NCI-H1417 treated with DMSO at 0.1 percent for 48 hours (cell line): ENCODE measurements at places on chromosomes 2 and 18.

- DNase-seq: peak; percentile 16
Observed at GRCh38 chr18:46148810-46149209, 44.6 kb downstream of the HAUS1 start.

GRCh38 chr2:70381235-70381634 is 79.4 kb upstream of the FAM136A start:
- DNase-seq: no peak

DNA sequence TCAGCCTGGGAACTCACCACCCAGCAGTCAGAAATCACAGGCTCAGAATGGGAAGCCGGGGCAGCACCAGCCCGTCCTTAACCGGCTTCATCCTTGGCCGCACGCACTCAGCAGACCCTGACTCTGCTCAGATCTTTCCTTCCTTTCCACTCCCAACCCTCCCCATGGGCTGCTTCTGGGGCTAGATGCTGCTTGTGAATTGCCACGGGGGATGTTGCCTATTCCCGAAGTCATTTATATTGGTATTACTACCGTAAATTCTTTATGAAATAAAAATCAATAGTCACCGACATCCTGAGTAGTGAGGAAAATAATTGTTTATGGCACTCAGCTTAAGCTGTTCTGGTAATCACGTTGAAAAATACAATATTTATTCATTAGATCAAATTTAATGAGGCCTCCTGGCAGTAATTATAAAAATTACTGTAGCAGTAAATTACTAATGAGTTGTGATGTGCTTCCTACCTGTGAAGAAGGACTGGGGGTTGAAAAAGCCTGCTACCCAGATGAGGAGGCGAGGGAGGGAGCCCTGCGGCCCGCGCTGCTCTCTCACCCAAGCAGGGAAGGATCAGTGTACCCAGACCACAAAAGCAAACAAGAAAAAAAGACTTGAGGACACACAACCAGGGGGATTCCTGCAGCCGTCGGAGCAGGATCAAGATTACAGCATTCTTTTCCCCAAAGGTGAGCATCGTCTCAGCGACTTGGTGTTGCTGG is 31.5 kb downstream of the CDCA7 start:
- no peak for DNase-seq

DNA sequence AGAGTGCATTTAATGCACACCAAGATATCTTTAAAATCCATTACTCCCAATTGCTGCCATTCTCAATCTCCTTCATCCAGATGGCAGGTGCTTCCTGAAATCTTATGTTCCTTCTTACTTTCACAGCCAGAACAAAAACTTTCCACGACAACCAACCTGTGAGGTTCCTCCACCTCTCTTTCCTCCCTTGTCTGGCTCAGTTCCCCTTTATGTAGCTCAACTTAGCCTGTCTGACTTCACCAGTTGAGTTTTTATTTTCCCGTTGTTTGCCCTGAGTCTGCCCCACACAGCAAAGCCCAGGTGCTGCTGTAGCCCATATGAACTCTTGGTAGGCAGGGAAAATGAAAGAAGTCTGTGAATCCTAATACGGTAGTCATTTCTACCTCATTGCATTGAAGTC is 112.5 kb downstream of the MREG start:
- no peak for DNase-seq

GRCh38 chr18:79586436-79587225 is 93.0 kb upstream of the CTDP1 start:
- DNase-seq: no peak

- no peak for DNase-seq
Observed at GRCh38 chr2:8494589-8494988, 187.3 kb upstream of the ID2 start.

GRCh38 chr2:64957109-64957903 is 31.9 kb upstream of the SLC1A4 start:
- DNase-seq: no peak

DNA sequence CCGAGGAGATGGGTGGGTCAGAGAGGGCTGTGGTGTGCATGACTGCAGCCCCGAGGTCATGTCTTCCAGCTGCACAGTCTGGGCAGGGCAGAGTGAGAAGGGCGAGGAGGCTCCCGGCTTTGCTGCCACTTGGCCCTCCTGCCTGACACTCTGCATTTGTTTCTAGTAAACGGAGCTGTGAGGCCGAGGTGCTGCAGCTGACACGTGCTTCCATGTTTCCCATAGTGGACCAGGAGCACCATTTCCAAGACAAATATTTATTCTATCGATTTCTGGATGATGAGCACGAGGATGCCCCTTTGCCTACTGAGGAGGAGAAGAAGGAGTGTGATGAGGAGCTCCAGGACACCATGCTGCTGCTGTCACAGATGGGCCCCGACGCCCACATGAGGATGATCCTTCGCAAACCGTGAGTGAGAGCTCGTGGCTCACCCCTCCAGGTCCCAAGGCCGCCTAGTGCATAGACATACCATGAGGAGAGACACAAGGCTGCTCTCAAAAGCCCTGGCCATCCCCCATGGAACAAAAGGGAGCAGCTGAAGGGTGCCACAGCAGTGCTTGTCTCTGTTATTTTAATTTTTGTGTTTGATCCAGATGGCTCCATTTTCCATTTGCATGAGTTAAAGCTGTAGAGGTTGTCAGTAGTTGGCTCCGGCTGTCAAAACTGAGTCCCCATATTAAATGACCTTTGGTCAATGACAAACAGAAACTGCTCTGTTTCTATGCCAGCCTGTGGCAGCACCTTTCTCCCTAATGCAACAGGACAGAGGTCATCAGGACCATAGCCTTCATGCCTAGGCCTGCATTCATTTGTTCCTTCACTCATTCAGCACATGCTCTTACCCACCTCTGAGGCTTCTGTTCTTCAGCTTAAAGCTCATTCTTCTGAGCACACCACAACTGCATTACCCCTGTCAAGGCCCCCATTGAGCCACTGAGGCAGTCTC is 108.3 kb upstream of the MAP3K20 start:
- DNase-seq: no peak

GRCh38 chr2:184155791-184156190 is 442.5 kb upstream of the ZNF804A start:
- DNase-seq: no peak

DNA sequence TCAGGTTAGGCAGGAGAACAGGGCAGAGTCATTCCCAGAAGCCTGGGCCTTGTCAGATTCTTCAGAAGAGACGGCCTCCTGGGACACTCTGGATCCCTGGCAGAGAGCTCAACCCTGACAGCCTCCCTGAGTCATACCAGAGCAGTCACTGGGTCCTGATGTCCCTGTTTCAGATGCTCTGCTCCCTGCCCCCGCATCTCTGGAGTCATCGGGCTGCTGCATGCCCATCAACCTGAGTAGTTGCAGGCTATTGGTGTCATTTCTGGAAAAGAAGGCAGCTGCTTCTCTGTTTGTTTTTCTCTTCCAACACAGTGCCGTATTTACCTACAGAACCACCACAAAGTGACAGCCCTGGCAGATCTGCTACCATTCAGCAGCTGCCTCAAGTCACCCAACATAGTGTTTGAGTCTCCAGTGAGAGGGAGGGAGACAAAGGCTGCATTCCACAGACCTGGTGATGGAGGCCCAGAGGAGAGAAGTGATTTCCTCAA is 145.1 kb downstream of the B3GNT2 start:
- peak; percentile 33 for DNase-seq

- peak; percentile 93 for DNase-seq
Observed at GRCh38 chr2:40242315-40242714, 209.6 kb downstream of the SLC8A1 start.

DNA sequence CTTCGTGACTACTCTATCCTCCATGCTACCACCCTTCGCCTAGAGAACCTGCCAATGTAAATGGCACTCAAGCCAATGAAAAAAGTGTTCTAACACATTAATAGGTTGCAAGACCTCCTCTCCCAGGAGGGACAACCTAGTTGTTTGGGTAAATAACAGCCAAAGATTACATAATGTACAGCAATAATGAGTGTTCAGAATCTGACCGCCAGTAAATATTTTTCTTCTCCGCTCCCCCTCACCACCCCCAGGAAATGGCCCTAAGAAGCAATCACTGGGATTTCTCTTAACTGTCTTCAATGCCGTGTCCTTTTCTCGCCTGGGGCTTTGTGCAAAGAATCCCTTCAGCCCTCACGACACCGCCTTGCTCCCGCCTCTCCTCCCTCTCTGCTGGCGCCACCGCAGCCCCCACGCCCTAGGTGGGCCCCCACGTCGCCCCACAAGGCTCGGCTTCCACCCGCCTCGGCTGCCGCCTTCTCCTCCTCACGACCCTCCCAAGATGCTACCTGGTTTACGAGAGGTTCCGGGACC is 458 bp downstream of the HYCC2 start:
- DNase-seq: no peak

- DNase-seq: no peak
Observed at GRCh38 chr2:121818546-121818945, 63.1 kb downstream of the TSN start.

DNA sequence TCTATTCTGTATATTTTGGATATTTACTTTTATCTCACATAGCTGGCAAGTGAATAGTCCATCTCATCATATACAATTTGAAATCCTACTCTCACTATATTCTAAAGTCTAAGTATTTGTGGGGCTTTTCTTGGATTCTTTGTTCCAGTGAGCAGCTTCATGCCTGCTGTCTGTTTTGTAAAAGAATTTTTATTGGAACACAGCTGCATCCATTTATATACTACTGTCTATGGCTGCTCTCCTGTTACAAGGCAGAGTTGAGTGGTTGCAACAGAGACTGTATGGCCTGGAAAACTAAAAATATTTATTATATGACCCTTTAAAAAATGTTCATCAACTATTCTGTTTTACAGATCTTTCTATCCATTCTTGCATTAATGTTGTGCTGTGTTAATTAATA is 193.3 kb upstream of the KLHL14 start:
- DNase-seq: no peak

DNA sequence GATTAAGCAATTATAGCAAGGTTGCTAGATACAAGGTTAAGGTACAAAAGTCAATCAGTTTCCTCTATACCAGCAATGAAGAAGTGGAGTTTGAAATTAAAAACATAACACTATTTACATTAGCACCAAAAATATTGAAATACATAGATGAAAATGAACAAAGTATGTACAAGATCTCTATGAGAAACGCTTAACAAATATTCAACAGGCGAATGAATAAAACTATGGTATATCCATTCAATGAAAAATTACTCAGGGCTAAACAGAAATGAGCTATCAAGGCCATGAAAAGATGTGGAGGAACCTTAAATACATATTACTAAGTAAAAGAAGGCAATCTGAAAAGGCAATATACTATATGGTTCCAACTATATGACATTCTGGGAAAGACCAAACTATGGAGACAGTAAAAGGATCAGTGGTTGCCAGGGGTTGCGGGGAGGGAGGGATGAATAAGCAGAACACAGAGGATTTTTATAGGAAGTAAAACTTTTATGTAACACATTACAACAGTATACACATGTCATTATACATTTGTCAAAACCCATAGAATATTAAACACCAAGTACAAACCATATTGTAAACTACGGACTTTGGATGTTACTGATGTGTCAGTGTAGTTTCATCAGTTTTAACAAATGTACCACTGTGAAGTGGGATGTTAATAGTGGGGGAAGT is 62.1 kb downstream of the RMDN2 start:
- no peak for DNase-seq

DNA sequence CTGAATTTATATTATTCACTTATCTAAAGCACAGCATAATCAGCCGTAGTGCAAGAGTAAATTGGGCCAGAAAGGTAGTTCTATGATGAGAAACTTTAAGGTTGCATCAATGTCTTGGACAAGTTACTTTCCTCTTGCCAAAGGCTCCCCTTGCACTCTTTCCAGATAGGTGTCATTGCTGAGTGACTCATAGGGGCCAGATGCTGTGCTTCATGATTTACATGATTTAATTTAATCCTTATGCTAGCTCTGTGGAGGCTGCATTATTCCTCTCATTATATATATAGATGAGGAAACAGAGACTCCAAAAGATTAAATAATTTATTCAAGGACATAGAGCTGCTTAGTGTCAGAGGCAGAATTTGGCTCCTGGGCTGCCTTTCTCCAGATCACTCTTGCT is 5.0 kb downstream of the CFAP221 start:
- DNase-seq: no peak

DNA sequence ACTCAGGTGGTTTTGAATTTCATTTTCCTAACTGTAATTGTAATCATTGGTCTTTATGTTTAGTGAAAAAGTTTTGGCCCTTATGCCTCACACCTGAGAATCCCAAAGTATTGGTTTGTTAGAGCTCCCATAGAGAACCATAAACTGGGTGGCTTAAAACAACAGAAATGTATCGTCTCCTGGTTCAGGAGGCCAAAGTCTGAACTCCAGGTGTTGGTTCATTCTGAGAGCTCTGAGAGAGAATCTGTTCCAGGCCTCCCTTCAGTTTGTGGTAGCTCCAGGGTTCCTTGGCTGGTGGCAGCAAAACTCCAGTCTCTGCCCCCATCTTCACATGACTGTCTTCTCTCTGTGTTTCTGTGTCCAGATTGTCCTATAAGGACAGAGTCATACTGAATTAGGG is 11.0 kb downstream of the IL37 start:
- no peak for DNase-seq

DNA sequence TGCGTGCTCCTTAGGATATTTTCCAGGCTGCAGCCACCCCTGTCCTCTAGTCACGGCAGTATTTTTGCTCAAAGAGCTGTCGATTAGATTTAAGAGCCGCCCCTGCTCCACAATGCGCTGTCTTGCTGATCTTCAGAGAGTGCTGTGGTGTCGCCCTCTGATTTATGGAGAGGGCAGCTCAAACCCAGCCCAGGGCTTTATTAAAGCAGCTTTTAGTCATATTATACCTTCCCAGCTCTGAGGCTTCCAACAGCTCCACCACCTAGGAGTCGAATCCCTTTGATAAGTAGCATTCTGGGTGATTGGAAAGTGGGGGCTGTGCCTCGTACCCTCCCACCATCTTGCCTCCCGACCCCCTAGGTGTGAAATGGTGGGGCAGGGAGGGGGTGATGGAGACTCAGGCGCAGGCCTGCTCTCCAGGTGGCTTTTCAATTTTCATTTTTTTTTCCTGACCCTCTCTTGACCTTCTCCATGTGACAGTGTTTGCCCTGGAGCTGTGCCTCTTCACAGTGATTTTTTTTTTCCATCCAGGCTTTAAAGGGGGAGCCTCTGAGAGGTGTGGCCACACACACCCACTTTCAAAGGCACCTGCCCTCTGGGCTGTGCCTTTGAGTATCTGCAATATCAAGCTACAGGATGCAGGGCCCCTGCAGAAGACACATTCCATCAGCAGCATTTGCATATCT is 53.1 kb upstream of the NRP2 start:
- DNase-seq: peak; percentile 48
